Osteoblast (primary cell): ENCODE measurements at places on chromosomes 12 and 14. TPM values are rescaled to one million over a fixed set of nuclear protein-coding genes. Genes with fewer than 3 reads are reported as not detected.
A peak's percentile ranks its signal among the peaks of the same experiment; 100 is the strongest.

MIP gene
- total RNA-seq: not detected in 2 replicates

- peak; percentile 11 for DNase-seq
- no peaks in the 10 kb centered on the region for H3K36me3 ChIP-seq
- H3K27me3 ChIP-seq: no peaks in the 10 kb centered on the region
- peaks cover 12% of the 10 kb centered on the region for H3K4me1 ChIP-seq
These were observed 1.8 kb downstream of the PTPN6 start for GRCh38 chr12:6952863-6953441.

DNA sequence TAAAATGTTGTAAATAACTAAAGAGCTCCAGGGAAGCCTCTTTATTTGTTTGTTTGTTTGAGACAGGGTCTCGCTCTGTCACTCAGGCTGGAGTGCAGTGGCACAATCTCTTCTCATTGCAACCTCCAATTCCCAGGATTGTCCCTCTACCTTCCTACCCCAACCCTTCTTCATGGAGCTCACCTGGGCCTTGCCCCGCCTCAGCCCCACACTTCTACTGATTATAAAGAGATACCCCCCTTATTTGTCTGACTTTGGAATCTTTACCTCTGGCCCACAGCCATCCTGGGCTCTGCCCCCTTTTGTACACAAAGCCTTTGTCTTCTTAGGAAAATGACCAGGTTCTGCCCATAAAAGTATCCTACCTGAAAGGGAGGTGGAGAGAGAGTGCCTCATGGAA, 9.1 kb upstream of the BLTP3B start:
- no peaks in the 10 kb centered on the region for H3K27me3 ChIP-seq
- H3K36me3 ChIP-seq: no peaks in the 10 kb centered on the region
- H3K27ac ChIP-seq: no peak overlapping the region
- no peaks in the 10 kb centered on the region for H3K4me1 ChIP-seq
- no peak overlapping the region for H3K4me3 ChIP-seq

TAS2R43 gene
- 5.0 TPM in 1 of 2 replicates, not detected in the other for total RNA-seq

EFS gene
- total RNA-seq: 9.8 and 14.1 TPM in 2 replicates

GRCh38 chr14:30180219-30180618, 252.6 kb upstream of the PRKD1 start:
- no peak for DNase-seq
- no peaks in the 10 kb centered on the region for H3K36me3 ChIP-seq
- no peak overlapping the region for H3K4me3 ChIP-seq
- no peaks in the 10 kb centered on the region for H3K27me3 ChIP-seq
